ENCODE measurements at places on chromosomes 12 and 14. TPM values are rescaled to one million over a fixed set of nuclear protein-coding genes. Genes with fewer than 3 reads are reported as not detected.
A peak's percentile ranks its signal among the peaks of the same experiment; 100 is the strongest.

- DNase-seq: no peak
- H3K27ac ChIP-seq: no peak overlapping the region
- H3K36me3 ChIP-seq: no peaks in the 10 kb centered on the region
- H3K4me1 ChIP-seq: no peaks in the 10 kb centered on the region
- H3K27me3 ChIP-seq: no peaks in the 10 kb centered on the region
- no peak overlapping the region for H3K4me3 ChIP-seq
Measured at GRCh38 chr12:82593901-82594396, 92.8 kb upstream of the TMTC2 start.

- H3K27me3 ChIP-seq: no peaks in the 10 kb centered on the region
- no peak overlapping the region for H3K27ac ChIP-seq
- no peaks in the 10 kb centered on the region for H3K4me1 ChIP-seq
- no peak overlapping the region for H3K4me3 ChIP-seq
- no peak for DNase-seq
- H3K36me3 ChIP-seq: no peaks in the 10 kb centered on the region
Measured at GRCh38 chr12:22289250-22289649, 45.3 kb downstream of the ST8SIA1 start.

GRCh38 chr12:56670836-56671235, 17.2 kb downstream of the PTGES3 start:
- no peak for DNase-seq
- no peaks in the 10 kb centered on the region for H3K4me1 ChIP-seq
- no peak overlapping the region for H3K27ac ChIP-seq
- peaks cover 43% of the 10 kb centered on the region for H3K36me3 ChIP-seq
- H3K27me3 ChIP-seq: no peaks in the 10 kb centered on the region
- H3K4me3 ChIP-seq: no peak overlapping the region

- DNase-seq: no peak
- H3K4me1 ChIP-seq: peaks cover 11% of the 10 kb centered on the region
- peaks cover 15% of the 10 kb centered on the region for H3K36me3 ChIP-seq
- peak overlapping the region; percentile 89 for H3K27ac ChIP-seq
- H3K4me3 ChIP-seq: peak overlapping the region; percentile 79
Measured at GRCh38 chr14:60723116-60723906, 840 bp downstream of the SIX4 start.

GRCh38 chr12:7899755-7900154, 27.0 kb upstream of the SLC2A14 start:
- H3K27me3 ChIP-seq: no peaks in the 10 kb centered on the region
- H3K4me3 ChIP-seq: no peak overlapping the region
- H3K4me1 ChIP-seq: no peaks in the 10 kb centered on the region
- H3K27ac ChIP-seq: no peak overlapping the region

TSPAN19 gene
- not detected for total RNA-seq

KLC1 gene
- 98.0 TPM for total RNA-seq

DNA sequence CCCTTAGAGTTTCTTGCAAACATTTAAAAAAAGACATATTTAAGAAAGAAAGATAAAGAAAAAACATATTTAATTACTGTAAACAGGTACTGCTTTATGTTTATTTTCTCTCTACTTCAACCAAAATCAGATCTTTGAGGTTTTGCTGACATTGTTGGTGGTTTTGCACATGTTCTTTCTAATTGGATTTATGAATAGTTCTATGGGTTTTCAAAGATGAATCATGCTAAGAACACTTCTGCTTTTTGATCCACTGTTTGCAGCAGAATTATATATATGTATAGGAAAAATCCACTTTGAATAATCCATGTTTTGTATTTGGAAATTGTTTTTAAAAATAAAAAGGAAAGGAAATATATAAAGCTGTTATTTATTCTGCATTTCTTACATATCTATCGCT, 78.4 kb downstream of the FRMD6 start:
- DNase-seq: no peak
- no peaks in the 10 kb centered on the region for H3K4me1 ChIP-seq
- H3K27me3 ChIP-seq: no peaks in the 10 kb centered on the region
- H3K27ac ChIP-seq: no peak overlapping the region
- H3K4me3 ChIP-seq: no peak overlapping the region
- peaks cover 9% of the 10 kb centered on the region for H3K36me3 ChIP-seq

ACTN1 gene
- 212 TPM for total RNA-seq

DNA sequence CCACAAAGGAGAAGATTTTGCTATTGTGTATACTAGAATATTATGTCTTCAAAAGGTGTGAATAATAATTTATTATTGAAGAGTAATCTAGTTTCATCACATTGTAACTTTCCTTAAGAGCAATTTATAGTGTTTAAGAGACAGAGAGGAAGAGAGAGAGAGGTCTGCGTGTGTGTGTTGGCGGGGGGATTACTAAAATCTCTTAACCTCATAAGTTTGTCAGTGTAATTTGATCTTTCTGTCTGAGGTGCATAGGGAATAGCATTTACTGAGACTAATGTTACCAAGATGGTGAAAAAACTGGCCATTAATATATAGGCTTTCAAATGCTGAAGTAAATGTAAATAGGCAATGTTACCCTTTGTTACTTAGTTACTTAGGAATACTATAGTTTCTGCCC, 48.2 kb upstream of the BTG1 start:
- H3K4me3 ChIP-seq: no peak overlapping the region
- no peaks in the 10 kb centered on the region for H3K27me3 ChIP-seq
- H3K27ac ChIP-seq: no peak overlapping the region
- no peaks in the 10 kb centered on the region for H3K4me1 ChIP-seq
- no peak for DNase-seq

DNA sequence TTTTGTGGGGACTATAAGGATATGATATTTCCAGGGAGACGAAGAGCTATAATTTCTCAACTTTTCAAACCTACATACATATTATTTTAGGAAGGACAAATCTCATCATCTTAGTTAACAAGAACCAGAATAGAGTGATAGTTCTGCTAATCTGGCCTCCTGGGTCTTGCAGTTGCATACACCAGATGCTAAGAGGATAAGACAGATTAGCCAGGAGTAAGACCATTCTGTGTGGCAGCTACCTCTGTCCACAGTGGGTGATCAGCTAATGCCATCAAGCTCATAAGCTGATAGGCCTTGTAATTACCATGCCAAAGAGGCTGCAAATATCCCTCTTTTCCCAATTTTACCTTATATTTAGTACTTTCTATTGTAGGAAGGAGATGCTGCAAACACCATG, 776.8 kb downstream of the NRXN3 start:
- no peak overlapping the region for H3K4me3 ChIP-seq
- H3K36me3 ChIP-seq: no peaks in the 10 kb centered on the region
- no peaks in the 10 kb centered on the region for H3K27me3 ChIP-seq

GALNT6 gene
- total RNA-seq: 6.5 TPM

TAS2R19 gene
- 1.1 TPM for total RNA-seq

CCDC38 gene
- not detected for total RNA-seq

FOXM1 gene
- total RNA-seq: 71.2 TPM

DNA sequence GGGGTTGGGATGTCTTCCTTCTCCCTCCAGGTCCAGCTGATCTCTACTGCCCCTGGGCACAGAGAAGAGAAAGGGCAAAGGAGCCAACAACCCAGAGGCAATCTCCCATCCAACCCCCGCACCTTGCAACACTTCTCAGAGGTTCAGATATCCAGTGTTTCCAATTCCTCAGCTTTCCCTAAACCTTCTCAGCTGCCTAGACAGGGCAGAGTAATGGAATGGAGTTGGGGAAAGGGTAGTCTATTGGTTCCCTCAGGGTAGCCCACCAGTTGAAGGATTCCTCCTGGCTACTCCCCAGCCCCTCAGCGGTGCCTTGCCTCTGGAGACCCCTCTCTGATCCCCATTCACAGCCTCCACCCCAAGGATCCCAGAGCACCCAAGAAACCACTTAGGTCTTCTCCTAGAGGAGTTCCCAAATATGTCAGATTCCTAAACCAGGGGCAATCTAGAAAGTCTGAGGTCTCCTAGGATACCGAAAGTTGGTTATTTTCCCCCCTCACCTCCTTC, 537 bp downstream of the NFE2 start:
- H3K27ac ChIP-seq: no peak overlapping the region
- peaks cover 13% of the 10 kb centered on the region for H3K27me3 ChIP-seq
- no peaks in the 10 kb centered on the region for H3K36me3 ChIP-seq
- DNase-seq: no peak
- H3K4me3 ChIP-seq: peak overlapping the region; percentile 23

- no peak overlapping the region for H3K27ac ChIP-seq
- no peak for DNase-seq
- H3K4me1 ChIP-seq: 0 out of 2 replicates have a peak, but pooled peaks cover 3% of the 10 kb centered on the region
- H3K36me3 ChIP-seq: no peaks in the 10 kb centered on the region
- no peaks in the 10 kb centered on the region for H3K27me3 ChIP-seq
Measured at GRCh38 chr14:99784508-99784907, 8.7 kb upstream of the EML1 start.

DNA sequence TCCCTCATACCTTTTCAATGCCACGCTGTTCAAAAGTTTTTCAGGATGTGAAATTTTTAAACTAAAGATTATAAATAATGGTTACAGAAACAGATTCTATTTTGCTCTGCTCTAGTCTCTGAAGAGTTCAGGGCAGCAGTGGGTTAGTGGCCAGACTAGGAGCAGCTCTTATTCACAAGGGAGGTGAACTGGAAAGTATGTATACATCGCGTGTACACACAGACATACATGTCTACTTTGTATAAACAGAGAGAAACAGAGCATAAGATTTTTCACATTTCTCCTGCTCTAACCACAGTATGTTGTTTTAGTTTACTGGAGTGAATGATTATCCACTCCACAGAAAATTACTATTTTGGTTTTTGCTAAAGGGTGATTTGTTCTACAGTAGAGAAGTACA, 74.4 kb upstream of the CRY1 start:
- H3K27ac ChIP-seq: no peak overlapping the region
- H3K4me3 ChIP-seq: no peak overlapping the region
- no peaks in the 10 kb centered on the region for H3K4me1 ChIP-seq
- DNase-seq: no peak

SSPN gene
- 23.4 TPM for total RNA-seq

TRPV4 gene
- 0.44 TPM for total RNA-seq

LHX5 gene
- not detected for total RNA-seq

- H3K27me3 ChIP-seq: no peaks in the 10 kb centered on the region
- no peak for DNase-seq
- H3K4me3 ChIP-seq: no peak overlapping the region
- no peaks in the 10 kb centered on the region for H3K4me1 ChIP-seq
Measured at GRCh38 chr14:79278798-79279644, 932.3 kb downstream of the DIO2 start.

TXNRD1 gene
- 348 TPM for total RNA-seq

- no peaks in the 10 kb centered on the region for H3K36me3 ChIP-seq
- no peak overlapping the region for H3K4me3 ChIP-seq
- no peak overlapping the region for H3K27ac ChIP-seq
- no peaks in the 10 kb centered on the region for H3K4me1 ChIP-seq
Measured at GRCh38 chr14:104356020-104356737, 217.8 kb downstream of the KIF26A start.

SRSF9 gene
- 269 TPM for total RNA-seq

DNA sequence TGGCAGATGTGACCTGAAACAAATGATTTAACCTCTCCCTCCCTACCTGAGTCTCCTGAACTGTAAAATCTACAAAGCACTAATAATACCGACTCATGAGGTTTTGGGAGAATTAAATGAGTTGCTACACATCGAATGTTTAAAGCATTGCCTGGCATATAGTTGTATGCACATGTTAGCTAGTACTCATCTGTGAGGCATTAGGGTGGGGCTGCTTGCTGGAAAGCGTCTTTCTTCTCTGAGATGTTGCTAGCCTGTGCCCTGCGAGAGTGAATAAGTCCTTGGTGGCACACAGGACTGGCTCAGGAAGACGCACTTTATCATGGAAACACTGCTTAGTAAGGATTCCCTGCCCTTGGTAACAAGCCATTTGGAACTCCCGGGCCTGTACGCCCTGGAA, 6.1 kb downstream of the RAPGEF3 start:
- no peak for DNase-seq
- H3K4me3 ChIP-seq: no peak overlapping the region
- H3K36me3 ChIP-seq: no peaks in the 10 kb centered on the region
- H3K27me3 ChIP-seq: no peaks in the 10 kb centered on the region

DNA sequence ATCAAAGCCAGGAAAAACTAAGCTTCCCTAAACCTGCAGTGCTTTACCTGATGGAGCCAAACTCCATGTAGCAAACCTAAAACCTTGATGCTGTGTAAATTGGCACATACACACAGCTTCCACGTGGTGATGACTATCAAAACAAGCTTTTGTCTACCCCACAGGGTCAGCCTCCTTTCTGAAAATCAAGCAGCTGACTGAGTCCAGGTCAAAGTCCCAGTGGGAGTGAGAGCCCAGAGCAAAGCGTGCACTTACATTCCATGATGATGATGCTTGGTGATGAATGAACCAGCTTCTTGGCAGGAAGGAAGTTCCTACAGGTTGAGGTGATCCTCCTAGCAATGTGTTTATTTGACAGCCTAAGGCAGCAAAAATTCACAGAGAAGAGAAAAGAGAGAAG, 630.0 kb upstream of the TBX3 start:
- no peak overlapping the region for H3K4me3 ChIP-seq
- H3K27ac ChIP-seq: no peak overlapping the region
- no peaks in the 10 kb centered on the region for H3K36me3 ChIP-seq
- H3K4me1 ChIP-seq: no peaks in the 10 kb centered on the region
- no peaks in the 10 kb centered on the region for H3K27me3 ChIP-seq

DNA sequence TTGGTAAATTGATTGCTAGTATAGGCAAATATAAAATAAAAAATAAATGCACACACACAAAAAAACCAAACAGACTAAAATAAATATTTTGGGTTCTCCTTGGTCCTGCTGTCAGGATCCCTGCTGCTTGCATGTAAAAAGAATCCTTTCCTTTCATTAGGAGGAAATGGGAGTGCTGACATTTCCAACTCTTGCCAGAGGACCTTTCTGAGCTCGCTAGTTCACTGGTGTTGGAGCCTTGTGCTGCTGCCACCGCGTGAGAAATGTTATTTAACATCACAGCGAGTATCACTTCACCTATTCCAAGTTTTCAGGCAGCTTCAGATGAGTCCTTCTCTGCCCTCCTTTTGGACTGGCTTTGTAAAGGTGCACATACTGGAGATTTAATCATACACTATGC, 358.9 kb downstream of the NPAS3 start:
- H3K36me3 ChIP-seq: no peaks in the 10 kb centered on the region
- H3K4me3 ChIP-seq: no peak overlapping the region
- DNase-seq: no peak
- no peaks in the 10 kb centered on the region for H3K27me3 ChIP-seq

- H3K4me1 ChIP-seq: no peaks in the 10 kb centered on the region
- H3K27me3 ChIP-seq: peaks cover 2% of the 10 kb centered on the region
- H3K36me3 ChIP-seq: no peaks in the 10 kb centered on the region
- H3K4me3 ChIP-seq: no peak overlapping the region
Measured at GRCh38 chr12:55703288-55703687, 4.4 kb downstream of the ITGA7 start.

DNA sequence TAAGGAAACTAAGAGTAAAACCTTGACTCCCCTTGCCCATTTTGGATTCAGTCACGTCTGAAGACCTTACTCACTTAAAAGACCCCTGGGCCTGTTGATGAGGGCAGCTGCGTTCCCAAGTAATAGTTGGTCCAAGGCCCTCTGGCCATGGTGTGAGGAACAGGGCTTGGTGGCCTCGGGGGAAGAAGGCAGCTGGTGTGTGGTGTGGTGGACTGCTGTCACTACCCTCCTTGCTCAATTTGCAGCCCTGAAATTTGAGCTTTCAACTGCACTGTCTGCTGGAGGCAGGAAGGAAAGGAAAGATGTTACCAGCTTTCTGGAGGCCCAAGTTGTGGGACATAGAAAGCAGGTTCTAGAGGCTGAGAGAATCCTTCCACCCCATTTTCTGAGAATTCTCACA, 128.2 kb downstream of the SLC38A6 start:
- H3K27ac ChIP-seq: no peak overlapping the region
- no peaks in the 10 kb centered on the region for H3K36me3 ChIP-seq
- H3K4me1 ChIP-seq: no peaks in the 10 kb centered on the region
- no peaks in the 10 kb centered on the region for H3K27me3 ChIP-seq

GRCh38 chr12:96587691-96588090, 98.3 kb downstream of the CFAP54 start:
- no peak overlapping the region for H3K4me3 ChIP-seq
- no peaks in the 10 kb centered on the region for H3K4me1 ChIP-seq
- no peaks in the 10 kb centered on the region for H3K27me3 ChIP-seq
